ENCODE measurements at places on chromosomes 3 and 15.

DNA sequence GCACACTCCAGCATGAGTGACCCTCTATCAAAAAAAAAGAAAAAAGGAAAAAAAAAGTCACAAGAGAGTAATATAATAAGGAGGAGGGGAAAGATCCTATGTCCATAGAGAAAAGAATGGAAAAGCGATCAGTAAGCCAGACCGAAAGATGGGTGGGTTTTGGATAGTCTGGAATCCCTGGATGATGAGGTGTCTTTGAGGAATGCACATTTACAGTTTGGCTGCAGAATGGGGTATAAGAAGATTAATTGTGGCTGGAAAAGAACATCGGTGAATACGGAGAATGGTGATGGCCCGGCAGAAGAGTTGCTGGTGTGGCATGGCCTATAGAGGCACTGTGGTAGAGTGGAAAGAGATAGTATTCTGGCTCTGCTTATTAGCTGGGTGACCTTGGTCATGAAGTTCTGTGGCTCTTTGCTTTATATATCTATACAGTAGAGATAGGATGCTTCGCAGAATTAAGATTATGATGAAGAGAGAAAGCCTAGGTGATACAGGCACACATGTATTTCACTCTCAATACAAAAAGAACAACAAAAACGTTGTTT is 187.9 kb downstream of the AKAP13 start:
- no peak for DNase-seq

GRCh38 chr15:68187559-68187958 is 17.6 kb downstream of the CALML4 start:
- no peak for DNase-seq

DNA sequence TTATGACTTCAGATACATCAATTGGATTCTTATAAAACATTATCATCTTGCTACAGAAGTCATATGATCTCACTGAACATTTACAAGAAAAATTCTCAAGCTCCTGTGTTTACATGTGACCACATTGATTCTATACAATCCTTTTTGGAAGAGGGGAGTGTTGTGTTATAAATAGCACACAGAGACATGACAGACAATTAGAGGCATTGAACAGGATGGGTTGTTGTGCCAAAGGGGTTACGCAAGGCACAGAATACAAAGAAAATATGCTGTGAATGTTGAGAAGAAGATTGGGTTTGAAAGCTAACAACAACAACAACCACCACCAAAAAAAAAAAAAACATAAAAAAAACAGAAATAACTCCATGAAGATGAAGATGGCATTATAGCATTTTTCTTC is 32.5 kb upstream of the TBL1XR1 start:
- no peak for DNase-seq

- DNase-seq, result no peak
Measured at GRCh38 chr3:195875482-195876236, 32.7 kb downstream of the TNK2 start.

DNA sequence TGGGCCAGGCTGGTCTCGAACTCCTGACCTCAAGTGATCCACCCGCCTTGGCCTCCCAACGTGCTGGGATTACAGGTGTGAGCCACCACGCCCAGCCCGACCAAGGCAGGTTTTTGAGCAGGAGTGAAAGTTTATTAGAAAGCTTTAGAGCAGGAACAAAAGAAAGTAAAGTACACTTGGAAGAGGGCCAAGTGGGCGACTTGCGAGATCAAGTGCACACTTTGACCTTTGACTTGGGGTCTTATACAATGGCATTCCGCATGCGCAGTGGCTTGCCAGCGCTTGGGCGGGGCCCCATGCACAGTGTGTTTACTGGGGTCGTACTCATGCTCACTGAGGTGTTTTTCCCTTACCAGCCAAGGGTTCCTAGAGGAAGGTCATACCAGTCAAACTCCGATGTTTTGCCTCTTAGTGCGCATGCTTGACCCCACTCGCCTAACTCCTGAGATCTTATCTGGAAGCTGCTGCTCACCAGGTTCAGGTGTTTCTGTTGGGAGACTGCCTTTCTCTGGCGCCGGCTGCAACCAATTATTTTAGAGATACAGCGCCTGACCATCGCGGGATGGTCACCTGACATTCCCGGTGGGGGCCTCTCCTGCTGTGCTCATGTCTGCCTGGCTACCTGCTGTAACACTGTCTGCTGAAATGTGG is 46.9 kb upstream of the FLNB start:
- DNase-seq, result no peak

DNA sequence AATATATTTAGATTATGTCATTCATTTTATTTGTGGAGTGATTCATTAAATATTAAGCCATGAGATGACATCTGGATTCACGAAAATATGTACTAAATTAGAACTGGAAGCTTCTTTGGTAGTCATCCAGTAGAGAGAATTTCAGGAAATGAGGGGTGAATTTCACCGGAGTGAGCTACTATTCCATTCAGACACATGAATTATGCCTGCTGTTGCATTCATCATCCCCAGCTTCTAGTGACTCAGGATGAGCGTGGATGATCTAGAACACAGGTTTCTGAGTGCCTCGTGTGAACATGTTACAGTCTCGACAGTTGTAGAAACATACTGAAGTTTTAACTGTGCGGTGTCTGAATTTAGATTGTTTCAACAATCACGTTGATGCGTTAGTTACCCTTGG is 42.9 kb upstream of the GABRG3 start:
- DNase-seq, result no peak

- DNase-seq, result no peak
Measured at GRCh38 chr15:31758126-31758525, 272.2 kb upstream of the CHRNA7 start.

GRCh38 chr3:77059354-77059753 is 19.5 kb downstream of the ROBO2 start:
- no peak for DNase-seq

GRCh38 chr15:85934691-85935090 is 140.0 kb upstream of the KLHL25 start:
- no peak for DNase-seq

GRCh38 chr15:73867956-73868355 is 5.4 kb upstream of the TBC1D21 start:
- peak; percentile 36 for DNase-seq

DNA sequence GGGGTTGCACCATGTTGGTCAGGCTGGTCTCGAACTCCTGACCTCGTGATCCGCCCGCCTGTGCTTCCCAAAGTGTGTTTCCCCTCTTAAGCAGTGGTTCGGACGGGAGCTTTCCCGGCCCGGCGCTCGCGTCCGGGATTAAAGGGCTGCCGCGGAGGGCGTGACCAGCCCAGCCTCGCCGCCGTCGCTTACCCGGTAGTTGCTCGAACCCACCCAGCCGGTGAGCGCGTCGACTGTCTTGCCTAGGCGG is 513 bp downstream of the CLASP2 start:
- DNase-seq, result peak; percentile 84

- peak; percentile 33 for DNase-seq
Measured at GRCh38 chr3:126034481-126035361, 49.2 kb downstream of the SLC41A3 start.

DNA sequence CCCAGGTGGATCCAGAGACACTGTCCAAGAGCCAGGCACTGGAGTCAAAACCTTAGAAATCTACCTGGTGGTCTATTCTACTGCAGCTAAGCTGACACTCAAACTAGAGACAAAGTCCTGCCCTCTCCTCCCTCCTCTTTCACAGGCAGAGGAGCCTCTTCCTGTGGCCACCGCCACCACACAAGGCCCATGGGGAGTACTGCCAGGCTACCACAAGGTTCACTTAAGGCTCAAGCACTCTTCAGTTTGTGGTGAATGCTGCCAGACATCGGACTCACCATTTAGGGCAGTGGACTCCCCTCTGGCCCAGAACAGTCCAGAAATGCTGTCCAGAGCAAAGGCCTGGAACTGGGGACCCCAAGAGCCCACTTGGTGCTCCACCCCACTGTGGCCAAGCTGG is 160.9 kb downstream of the ADAMTS17 start:
- peak; percentile 57 for DNase-seq

- no peak for DNase-seq
Measured at GRCh38 chr3:16048435-16049318, 125.8 kb upstream of the GALNT15 start.

DNA sequence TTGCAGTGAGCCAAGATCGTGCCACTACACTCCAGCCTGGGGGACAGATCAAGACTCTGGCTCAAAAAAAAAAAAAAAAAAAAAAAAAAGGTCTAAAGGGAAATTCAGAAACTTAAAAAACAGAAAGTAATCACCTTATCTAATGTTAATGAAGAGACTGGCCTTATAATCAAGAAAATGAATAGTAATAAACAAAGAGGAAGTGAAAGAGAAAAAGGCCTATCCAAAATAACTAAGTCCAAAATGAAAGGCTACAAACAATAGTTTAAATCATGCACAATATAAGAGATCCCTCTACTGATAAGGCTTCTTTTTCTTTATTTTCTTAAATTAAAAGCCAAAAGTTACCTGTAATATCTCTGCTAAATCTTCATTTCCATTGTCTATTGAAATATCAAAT is 37.1 kb upstream of the HDC start:
- no peak for DNase-seq

DNA sequence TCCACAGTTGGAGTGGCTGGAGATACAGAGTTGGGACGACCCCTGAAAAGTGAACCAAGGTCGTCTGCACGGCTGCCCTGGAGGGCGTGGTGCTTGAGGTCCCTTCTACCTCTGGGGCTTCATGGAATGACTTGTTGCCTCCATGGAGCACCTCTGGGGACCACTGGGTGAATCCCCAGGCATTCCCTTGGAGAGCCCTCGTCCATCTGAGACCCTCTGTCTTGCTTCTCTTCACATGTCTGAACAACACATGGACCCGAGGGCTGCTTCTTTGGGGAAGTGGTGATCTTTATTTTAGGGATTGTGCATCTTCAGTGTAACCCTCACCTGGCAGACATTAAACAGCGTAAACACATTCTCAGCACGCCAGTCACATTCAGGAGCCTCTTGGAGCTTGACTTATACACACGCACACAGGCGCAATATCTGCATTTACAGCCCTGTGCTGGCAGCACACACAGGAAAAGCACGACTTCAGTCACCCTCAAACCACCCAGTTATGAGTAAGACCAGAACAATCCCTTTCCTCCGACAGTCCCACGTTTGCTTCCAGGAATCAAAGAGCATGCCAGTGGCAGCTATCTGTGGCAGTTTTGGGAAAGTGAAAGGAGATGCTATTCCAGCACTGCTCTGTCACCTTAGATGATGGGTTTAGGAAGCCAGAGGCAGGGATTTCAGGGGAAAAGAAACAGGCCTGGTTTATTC is 12.6 kb downstream of the FAM107A start:
- peak; percentile 26 for DNase-seq

DNA sequence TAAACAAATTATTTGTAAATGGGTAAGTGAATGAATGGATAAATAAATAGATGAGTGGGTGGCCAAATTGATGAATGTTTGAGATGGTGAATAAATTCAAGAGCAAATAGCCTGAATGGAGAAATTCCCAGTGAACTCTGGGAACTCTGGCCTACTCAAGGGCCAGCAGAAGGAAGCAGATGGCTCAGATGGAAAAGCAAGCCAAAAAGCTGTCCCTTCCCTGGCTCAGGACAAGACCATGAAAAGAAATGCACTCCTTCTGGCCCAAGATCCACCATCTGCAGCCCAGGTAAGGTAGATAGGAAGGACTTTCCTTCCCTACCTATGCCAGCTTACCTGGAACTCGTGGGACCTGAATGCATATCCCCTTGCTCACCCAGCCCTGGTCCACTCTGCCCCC is 37.6 kb upstream of the CLDN18 start:
- DNase-seq, result no peak

DNA sequence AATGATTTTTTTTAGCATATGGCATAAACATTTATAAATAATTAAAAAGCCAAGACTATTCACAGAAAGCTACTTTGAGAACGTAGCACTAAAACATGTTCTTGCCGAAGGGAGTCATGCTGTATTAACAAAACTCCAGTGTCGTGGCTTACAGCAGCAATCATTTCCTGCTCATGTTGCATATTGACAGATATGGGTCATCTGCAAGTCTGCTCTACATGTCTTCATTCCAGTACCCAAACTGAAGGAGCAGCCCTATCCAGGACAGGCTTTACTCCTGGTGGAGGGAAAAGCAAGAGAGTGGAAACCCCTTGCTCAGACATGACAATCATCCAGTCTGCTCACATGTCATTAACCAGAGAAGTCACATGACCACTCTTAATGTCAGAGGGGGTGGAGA is 87.6 kb downstream of the NEK11 start:
- no peak for DNase-seq

- DNase-seq, result peak; percentile 74
Measured at GRCh38 chr3:42655331-42655888, 1.9 kb downstream of the ZBTB47 start.
